ENCODE measurements at places on chromosomes 3 and 15. TPM values are rescaled to one million over a fixed set of nuclear protein-coding genes. Genes with fewer than 3 reads are reported as not detected.

Gene CACNA2D2
- total RNA-seq, result 0.41 TPM

Gene SNTN
- not detected for total RNA-seq

Gene ZNF717
- total RNA-seq, result 10.2 TPM

Gene SLC22A13
- 0.93 TPM for total RNA-seq

Gene GOLGA8M
- 4.4 TPM for total RNA-seq

Gene COL6A6
- total RNA-seq, result not detected

Gene NTRK3
- total RNA-seq, result not detected

Gene RBMS3
- 0.41 TPM for total RNA-seq

Gene MED12L
- 1.6 TPM for total RNA-seq

Gene LRRC3B
- total RNA-seq, result not detected
